ENCODE measurements at places on chromosomes 2 and 18. TPM values are rescaled to one million over a fixed set of nuclear protein-coding genes. Genes with fewer than 3 reads are reported as not detected.

DNA sequence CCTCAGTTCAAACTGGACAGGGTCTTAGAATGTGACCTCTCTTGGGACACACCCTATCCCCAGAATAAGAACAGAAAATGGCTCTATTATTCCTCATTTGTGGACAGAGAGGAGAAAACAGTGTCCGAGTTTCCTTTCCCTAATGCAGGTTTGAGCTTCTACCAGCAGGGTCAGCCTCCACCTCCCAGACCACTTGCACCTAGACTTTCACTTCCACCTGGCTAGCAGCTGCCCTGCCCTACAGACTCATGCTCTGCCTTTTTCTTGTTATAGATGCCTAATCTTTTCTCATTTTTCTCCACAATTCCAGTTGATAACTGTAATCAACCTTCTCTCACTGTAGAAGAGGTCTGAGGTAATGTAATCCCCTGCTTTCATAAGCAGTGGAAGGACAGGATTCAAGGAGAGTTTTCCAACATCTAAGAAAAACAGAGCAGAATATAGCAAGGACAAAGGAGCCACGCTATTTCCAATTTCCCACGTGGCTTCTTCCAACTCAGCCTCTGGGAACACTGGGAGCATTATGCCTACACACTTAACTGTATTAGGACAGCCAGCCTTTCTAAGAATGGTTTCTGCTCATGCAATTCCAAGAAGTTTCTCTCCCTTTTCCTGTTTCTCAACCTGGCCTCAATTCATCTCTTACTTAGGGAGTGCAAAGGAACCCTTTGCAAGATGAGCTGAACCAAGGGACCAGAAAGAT lies 239.8 kb downstream of the BCL11A start:
- no peak for DNase-seq

DNA sequence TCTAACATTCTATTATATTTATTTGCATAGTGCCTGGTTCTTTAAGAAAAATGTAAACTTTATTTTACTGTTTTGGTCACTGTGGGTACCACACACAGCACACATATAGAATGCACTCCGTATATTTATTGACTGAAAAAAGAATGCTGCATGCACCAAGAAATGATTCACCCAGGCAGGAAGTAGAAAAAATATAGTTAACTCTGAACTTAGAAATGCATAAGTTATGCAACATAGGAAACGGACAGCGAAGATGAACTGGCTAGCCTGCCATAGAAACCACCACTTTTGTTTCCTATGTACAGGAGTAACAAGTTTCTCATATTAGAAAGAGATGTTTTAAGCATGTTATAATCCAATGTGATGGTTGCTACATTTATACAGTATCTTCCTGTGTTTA lies 635.8 kb downstream of the DSC3 start:
- DNase-seq: no peak

GRCh38 chr2:230160112-230160660 lies 59.6 kb downstream of the SP110 start:
- DNase-seq: peak; percentile 4

- no peak for DNase-seq
Measured at GRCh38 chr2:165793161-165793778, 777 bp downstream of the GALNT3 start.

DNA sequence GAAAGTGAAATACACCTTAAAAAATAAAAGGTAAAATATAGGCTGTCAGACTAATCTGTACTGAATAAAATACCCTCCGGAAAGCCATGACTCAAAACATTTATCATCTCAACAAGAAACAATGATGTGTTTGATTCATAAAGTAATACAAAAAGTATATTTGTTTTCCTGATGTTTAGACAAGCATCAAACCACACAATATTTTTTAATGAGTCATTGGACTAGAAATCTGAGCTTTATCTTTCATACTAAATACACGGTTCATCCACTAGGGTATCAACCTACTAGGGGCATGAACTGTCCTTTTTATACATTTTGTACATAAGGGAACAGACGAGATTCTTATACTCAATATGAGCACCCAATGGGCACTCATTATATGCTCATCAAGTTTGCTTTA lies 31.3 kb downstream of the CD226 start:
- DNase-seq: no peak

DNA sequence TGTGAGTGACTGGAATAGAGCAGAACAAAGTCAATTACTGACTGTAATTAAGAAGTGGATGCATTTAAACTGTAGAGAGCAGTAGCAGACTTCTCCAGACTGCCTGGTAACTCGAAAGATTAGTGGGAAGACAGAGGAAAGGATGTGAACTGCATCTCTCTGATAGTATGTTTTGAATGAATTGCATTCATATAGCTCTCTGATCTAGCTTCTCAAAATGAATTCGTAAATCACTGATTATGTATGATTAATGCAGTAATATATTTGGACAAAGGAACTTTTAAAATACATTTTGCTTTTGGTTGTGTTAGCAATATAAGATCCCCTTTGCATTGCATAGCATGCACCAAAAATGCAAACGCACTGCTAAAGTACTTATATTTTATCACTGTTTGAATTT lies 304.0 kb downstream of the ARHGAP15 start:
- DNase-seq: no peak

DNA sequence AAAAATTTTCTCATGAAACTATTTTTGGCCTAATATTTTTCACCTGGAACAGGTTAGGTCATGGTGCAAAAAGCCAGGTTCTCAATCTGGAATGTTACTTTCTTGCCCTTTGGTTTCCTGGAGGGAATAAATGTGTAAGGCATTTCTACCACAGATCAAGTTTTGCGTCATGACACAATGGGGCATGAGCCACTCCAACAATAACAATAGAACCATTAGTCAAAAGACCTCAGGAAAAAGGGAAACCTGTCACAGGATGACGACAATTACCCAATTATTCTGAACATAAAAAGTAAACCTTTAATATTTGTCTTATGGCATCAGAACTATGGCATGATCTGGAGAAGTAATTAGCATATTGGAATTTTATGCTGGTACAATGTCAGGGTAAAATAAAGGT lies 88.2 kb upstream of the HNRNPA3 start:
- DNase-seq: no peak

DNA sequence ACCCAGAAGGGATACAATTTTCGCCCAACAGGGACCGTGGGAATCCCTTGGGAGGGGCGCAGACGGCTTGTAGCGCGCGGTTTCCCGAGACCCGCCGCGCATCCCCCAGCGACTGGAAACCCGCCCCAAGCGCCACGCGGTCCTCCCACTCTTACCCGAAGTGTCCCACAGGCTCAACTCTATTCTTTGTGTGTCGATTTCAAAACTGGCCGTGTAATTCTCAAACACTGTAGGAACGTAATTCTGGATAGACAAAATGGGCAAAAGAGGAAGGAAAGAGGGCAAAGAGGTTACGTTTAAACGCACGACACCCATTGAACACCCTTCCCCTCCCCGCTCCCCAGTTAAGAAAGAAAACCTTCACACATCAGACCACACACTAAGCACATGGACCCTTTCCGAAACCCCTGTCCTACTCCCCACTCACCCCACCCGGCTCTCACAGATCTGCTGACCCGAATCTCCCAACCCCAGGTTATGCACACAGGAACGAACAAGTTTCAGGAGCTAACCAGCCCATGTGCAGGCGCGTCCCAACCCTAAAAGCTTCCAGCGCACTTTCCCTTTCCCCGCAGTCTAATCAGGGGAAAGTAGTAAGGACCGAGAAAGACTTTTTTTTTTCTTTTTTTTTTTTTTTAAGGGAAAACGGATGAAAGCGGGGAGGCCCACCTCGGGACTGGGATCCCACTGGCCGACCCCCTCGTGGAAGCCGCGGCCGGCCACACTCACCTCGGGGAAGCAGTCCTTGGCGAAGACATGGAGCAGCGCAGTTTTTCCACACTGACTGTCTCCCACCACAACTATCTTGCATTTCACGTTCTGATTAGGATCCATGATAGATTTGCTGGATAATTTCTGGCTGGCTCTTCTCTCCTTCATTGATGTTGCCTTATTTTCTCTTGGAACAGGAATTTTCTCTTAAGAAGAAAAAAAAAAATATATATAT lies 655 bp downstream of the RND3 start:
- no peak for DNase-seq

GRCh38 chr2:16166327-16166981 lies 226.1 kb downstream of the MYCN start:
- DNase-seq: no peak

DNA sequence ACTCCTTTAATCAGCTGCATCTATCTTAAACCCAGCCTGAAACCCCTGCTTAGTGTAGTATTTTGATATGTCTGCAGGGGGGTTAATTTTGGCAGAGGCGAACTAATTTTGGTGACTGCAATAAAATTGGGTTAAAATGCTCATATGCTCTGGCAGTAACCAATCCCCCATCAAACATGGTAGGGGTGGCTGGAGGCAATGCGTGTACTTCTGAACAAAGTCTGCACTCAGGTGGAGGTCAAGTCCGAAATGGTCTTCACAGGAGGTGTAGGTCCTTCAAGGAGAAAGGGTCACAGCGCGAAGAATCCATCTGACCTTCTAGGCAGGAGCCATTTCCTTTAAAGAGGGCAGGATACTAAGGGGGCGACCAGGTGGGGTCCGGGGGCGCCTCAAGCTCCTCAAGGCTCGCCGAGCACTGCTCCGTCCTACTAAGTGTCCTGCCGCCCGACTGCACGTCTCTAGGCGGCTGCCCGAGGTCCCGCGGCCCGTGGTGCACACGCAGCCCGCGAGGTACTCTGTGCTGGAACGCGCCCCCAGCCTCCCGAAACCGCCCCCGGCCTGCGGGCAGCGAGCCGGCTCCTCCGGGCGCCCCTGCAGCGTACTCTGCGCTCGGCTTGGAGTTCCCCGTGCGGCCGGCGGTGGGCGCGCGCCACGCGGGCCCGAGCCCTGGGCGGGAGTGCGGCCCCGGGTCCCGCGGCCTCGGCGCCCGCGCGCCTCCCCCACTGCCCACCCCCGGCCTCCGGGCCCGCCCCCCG lies 1.7 kb upstream of the LDLRAD4 start:
- DNase-seq: peak; percentile 52

ONECUT2 gene
- 0.78 TPM for total RNA-seq

IL1F10 gene
- not detected for total RNA-seq

ZNF521 gene
- total RNA-seq: 8.4 TPM

TACR1 gene
- 0.47 TPM for total RNA-seq

C2orf15 gene
- 3.7 TPM for total RNA-seq
